A172 (cell line): ENCODE measurements at places on chromosomes 6 and 20. TPM values are rescaled to one million over a fixed set of nuclear protein-coding genes. Genes with fewer than 3 reads are reported as not detected.
A peak's percentile ranks its signal among the peaks of the same experiment; 100 is the strongest.

DNA sequence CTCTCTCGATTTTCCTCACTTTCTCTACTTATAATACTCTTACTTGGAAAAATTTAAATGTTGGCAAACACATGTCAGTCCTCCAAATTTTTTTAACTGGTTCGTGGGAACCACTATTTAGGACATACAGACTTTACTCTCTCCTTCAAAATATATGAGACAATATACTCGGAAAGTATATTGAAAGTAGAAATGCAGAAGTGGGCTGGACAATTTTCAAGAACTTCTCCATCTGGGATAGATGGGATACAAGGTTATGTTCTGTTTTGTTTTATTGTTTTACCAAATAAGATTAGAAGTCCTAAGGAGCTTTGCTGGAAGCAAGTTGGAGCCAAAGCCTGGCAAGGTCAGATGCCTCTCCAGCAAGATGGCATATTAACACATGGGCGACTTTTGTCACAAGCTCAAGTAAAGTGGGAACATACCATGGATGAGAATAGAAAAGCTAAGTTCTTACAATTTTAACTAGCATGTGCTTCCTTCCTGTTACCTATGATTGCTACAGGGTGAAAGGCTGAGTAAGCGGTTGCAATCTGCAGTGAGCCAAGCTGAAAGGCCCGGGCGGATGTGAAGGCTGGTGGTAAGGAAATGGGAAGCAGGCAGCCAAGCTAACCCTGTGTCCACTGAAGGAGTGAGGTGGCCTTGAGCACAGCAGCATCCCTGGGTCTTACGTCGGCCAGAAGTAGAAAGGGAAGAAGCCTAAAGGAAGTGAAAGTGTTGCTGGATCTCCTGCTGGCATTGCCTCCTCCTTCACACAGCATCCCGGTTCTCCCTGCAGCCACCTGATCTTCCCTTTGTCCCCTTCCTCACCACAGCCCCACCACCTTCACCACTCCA lies 7.1 kb downstream of the MAP3K5 start:
- no peak for DNase-seq

GRCh38 chr20:40687384-40688128 lies 1.5 kb downstream of the MAFB start:
- DNase-seq, result no peak

DNA sequence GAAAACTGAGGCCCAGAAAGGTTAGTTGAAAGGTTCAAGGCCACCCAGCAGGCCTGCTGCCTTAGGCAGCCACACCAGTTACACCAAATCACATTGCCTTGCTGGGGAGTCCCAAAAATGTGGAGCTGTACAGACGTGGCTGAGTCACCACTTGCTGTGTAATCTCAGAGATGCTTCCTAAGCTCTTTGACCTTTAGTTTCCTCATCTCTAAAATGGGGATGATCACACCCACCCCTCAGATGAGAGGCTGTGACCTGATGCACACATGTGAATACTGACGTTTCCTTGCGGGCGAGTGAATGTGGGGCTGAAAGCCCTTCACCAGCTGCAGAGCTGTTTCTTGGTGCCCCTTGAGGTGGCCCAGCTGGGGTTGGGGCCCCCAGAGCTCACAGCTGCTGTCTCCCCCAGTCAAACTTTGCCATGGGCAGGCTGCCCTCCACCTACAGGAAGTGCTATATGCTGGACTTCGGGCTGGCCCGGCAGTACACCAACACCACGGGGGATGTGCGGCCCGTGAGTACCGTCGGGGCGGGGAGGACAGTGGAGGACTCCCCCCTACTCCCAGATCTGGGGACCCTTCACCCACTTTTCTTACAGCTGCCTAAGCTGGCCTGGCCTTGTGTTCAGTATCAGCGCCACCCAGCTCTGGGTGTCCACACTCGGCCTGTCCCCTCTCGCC lies 11.0 kb downstream of the TTBK1 start:
- DNase-seq, result no peak

DNA sequence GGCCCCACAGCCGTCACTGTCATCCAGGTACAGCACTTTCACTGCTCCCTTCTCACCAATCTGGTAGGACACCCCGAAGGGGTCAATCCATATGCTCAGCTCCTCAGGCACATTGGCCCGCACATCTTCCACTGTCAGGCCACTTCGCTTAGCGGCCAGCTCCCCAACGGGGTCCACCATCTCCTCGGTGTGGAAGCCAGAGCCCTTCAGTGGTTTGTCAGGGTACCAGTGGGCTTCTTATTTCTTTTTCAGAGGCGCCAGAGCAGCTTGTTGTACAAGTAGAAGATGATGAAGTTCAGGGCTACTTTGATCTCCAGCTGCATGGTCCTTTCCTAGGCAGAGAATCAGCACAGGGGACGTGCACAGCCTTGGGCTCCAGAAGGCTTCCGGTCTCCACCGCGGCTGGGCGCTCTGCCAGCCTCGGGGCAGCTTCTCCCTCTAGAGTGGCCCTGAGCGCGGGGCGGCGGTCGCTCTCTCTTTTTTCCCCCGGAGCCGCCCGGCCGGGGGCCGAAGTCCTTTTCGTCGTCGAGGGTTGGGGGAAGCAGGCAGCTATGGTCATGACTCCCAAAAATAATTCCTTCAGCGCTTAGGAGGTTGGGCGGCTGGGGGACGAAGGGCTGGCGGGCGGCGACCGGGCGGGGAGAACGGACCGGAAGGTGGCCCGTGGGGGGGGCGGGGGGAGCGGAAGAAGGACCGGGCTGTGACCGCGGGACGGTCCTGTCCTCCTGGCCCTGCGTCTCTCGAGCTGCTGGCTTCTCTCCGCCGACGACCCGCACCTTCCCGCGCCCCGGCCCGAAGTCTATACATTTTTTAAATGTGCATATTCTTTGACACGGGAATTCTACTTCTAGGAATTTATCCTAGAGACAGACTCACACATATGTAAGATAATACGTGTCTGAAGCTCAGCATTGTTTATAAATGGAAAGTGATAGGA lies 6.5 kb upstream of the ZSCAN9 start:
- DNase-seq, result peak; percentile 65

Gene TRIM10
- total RNA-seq, result not detected in 2 replicates

DNA sequence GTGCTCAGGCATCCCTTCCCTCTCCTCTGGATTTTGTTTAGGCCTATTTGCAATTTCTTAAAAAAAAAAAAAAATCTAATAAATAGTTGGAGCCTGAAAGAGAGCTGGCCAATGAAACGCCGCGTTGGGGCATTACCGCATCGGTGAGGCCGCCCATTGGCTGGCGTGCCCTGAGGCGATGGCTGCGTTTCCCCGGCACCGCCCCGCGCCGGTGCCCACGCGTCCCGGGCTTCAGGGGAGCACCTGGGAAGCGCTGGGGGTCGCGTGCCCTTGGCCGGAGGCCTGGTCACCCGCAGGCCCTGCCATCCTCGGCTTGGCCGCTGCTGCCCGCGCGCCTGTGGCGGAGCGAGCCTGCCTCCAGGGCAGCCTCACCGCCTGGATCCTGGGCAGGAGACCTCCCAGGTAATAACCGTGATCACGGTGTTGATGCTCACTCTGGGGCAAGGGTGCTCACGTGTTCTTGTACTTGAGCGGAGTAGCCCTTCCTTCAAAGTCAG lies 155.4 kb downstream of the NRN1 start:
- no peak for DNase-seq

Gene IRF4
- 0.29 TPM in 1 of 2 replicates, not detected in the other for total RNA-seq

GRCh38 chr6:108914235-108915022 lies 66.2 kb downstream of the ARMC2 start:
- peak; percentile 8 for DNase-seq
